ENCODE measurements at places on chromosomes 3 and 15.

GRCh38 chr15:97759363-97759762 is 201.1 kb upstream of the ARRDC4 start:
- no peak for DNase-seq

DNA sequence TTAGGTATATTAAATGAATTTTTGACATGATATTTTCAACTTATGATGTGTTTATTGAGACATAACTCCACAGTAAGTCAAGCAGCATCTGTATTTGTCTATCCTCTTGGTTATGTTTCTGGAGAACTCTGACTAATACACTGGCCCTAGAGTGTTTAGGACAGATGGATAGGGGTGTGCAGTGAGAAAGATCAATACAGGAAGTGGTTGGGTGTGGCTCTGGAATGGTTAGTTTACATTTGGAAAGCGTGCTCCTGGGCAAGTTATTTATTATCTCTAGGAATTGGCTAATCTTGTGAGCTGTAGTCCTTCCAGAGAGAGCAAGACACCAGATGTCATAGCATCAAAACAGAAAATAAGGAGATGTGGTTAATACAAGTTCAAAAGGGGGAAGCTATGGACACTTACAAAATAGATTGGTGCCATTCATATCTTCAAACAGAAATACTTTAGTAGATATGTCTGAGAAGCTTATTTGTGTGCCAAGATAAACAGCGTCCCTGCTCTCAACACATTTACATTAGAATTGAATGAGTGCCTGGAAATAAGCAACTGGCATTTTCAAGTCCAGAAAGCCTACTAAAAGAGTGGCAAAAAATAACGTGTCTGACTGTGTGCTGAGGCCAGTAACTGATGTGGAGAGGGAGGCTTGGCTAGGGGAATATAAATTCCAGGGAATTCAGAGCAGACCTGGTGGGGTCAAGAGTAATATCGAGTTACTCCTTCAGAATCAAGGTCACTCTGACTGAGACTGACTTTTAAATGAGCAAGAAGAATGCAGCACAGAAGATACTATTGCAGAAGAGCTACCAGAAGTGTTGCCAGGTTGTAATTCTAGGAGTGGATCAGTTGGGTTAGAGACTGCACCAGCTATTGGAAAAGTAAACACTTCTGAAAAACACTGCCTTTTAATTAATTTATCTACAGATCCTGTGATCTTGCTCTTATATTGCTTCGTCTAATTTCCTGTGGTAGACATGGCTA is 33.4 kb upstream of the PLAAT1 start:
- DNase-seq = peak; percentile 25

DNA sequence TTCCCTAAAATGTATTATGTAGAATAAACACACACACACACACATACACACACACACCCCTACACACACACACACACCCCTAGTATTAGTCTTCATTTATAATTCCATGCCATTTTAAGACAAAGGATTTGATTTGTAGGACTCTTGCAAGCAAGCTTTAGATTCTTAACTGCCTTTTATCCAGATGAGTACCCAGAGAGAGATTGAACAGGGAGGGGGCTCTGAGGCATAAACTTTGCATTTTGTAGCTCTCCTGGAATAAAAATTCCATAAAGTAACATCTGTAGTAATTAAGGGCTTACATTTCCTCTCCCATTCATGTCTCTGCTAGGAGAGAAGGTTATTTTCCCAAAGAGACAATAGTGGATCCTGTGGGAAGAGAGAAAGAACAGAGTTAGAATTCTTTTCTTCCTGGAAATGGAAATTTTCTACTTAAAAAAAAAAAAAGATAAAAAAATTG is 479.4 kb downstream of the RBMS3 start:
- DNase-seq = no peak

- DNase-seq = no peak
Observed at GRCh38 chr3:17182166-17182565, 297.4 kb downstream of the PLCL2 start.

DNA sequence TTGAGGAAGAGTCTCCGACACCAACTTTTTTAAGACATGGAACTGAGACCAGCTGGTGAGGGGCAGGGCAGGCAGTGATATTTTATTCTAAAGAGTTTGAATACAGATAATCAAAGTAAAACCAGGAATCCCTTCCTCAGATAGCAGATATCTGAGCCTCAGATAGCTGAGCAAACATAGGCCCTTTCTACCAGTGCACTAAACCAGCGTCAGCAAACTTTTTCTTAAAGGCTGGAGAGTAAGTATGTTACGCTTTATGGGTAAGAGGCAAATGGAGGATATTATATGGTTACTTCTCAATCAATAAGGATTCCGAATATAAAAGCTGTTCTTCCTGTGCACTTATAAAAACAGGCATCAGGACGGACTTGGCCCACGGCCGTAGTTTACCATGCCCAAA is 73.9 kb downstream of the WNT5A start:
- no peak for DNase-seq

- DNase-seq = no peak
Observed at GRCh38 chr3:188510366-188510765, 356.4 kb downstream of the LPP start.

DNA sequence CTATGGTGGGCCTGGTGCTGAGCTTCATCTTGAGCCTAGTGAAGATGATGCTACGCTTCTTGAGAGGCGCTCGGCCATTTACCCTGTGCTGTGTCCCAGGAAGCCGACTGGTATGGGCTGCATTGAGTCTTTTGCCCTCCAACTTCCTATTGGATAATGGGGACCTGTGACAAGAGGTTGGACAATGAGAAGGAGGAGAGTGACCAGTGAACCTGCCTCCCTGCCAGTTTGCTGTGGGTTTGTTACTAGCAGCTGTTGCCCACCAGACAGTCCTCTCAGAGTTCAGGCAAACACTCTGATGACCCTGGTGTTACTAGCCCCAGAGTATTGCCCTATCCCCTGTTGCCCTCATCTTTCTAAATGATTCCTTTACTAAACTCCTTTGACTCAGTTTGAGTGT is 99.6 kb upstream of the PFN2 start:
- no peak for DNase-seq

DNA sequence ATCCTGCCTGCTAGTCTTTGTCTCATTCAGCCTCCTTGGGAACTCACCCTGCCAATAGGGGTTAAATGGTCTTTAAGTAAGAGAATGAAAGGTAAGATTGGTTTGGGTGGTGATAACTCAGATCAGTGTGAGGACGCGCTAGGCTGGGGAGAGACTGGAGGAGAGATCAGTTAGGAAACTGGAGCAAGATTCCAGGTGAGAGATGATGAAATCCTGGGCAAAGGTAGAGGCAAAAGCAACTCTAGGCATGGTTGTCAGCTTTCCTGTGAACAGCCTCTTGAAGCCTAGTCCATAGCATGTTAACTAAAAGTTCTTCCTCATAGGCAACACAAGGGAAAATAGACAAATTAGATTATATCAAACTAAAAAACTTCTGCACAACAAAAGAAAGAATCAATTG is 145.2 kb upstream of the ANKRD28 start:
- DNase-seq = no peak

GRCh38 chr3:159830523-159831154 is 158.0 kb upstream of the IL12A start:
- DNase-seq = no peak

GRCh38 chr3:67154429-67154828 is 156.3 kb downstream of the KBTBD8 start:
- no peak for DNase-seq

GRCh38 chr15:88920186-88920891 is 7.2 kb upstream of the MFGE8 start:
- no peak for DNase-seq

DNA sequence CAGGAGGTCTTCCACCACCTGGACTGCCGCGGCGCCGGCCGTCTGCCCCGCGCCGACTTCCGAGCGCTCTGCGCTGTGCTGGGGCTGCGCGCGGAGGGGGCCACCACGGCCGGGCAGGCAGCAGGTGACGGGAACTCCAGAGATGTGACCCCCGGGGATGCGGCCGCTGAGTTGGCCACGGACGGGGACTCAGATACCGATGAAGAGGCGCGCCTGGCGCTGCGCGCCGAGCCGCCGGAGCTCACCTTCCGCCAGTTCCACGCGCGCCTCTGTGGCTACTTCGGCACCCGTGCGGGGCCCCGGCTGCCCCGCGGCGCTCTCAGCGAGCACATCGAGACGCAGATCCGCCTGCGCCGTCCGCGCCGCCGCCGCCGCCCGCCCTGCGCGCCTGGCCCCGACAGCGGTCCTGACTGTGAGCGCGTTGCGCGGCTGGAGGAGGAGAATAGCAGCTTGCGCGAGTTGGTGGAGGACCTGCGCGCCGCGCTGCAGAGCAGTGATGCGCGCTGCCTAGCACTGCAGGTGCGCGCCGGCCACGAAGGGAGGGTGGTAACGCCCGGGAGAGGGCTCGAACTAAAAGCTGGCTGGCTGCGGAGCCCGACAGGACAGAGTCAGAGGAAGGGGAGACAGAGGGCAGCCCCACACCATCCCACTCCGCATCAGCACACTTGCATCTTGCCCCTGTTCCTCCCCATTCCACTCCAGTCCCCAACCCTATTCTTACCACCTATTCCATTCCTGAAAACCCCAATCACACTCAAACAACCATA is 885 bp downstream of the EFCC1 start:
- DNase-seq = peak; percentile 38

DNA sequence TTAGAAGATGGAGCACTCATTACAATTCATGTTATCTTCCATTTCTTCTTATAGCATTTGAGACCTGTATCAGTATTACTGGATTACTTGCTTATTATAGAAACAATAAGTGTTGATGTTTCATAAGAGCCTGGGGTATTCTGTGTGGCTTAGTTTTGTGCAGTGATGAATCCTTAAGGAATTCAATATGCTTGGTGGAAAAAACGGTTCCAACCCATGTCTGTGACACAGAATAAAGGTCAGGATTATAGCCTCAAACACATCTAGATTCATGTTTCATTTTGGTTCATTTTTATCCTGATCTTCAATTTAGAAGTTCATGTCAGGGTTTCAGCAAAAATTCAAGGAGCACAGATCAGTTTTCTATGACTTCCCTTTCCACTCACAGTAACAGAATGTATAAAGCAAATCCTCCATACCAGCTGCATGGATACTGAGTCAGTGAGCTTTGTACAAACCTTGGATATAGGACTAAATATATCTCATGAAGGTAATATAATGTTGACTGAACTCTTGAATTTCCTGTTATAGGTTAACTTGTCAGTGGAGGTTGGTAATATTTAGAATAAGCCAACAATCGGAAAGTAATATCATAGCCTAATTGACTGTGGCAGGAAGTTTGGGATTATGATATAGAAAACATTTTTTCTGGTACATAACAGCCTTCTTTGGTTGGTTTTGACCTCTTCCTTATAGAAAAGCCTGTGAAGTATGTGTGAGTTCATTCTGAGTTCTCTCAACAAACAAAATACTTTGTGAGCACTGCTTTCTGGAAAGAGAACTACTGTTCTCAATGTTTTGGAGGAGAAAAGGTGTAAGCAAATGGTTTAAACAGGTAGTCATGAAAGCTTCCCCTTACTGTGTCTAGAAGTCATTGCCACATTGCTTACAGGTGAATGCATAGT is 218.2 kb upstream of the TPM1 start:
- no peak for DNase-seq

DNA sequence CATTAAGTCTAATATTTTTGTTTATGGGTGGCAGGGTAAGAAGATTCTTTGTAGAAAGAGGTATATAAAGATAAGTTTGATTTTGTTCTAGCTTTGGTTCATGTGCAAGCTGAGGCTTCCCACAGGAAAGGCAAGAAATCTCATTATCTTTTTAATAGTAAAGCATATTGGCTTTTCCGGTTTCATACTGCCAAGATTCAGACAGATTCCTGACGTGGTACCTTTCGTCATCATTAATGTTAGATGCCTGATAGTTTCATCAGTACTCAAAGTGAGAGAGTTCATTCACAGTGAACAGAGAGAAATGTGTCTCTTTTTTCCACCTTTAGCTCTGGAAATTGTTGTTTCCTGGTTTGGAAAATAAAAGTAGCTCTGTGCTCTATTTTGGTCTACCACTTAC is 16.5 kb downstream of the TPM1 start:
- no peak for DNase-seq

GRCh38 chr15:78149805-78150751 is 916 bp downstream of the IDH3A start:
- DNase-seq = peak; percentile 42

GRCh38 chr15:84755736-84756527 is 7.5 kb downstream of the ZNF592 start:
- no peak for DNase-seq

- no peak for DNase-seq
Observed at GRCh38 chr3:127100459-127101410, 92.2 kb upstream of the PRR23E start.

DNA sequence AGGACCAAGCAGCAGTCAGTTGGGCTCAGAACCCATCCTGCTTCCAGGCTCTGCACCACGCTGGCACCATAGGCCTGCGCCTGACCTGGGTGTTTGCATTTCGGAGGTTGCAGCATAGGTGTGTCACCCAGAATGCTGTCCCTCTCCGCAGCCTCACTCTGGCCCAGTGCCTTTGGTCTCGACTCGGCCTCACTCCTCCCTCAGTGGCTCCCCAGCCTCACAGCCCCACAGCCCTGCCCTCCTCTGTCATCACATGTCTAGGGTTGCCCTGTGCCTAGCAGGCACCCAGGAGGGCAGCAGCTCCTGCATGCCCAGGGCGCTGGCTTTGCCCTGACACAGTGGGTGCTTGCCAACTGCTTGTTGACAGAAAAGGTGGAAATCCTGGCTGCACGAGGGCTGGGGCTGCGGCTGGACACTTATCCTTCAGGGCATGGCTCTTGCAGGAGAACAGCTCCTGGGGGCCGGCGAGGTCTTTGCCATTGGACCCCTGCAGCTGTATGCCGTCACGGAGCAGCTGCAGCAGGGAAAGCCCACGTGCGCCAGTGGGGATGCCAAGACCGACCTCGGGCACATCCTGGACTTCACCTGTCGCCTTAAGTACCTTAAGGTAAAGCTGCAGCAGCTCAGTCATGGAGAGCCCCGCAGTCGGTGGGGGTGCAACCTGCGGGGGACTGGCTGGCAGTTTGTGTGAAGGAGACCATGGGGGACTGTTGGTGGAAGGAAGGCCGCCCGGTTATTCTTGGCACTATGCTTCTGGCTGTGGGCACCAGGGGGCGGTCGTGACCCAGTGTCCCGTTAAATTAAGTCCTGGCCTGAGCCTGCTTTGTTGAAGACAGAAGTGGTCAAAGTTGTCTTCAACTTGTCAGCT is 16.2 kb downstream of the NISCH start:
- DNase-seq = no peak

DNA sequence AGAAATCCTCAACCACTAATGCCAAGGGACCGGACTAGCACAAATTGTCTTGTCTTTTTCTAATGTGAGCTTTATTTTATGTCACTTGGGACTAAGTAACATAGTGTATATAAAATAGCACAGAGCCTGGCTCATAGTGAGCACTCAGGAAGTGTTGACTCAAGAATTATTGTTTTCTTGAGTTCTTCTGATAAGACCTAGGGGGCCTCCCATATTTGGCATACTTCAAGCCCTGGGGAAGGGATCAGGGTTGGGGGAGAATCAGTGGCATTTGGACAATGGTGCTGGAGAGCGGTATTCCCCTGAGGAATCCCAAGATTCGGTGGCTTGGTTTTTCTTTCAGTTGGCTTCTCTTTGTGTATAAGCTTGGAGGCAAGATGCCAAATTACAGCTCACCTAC is 19.4 kb downstream of the ZNF80 start:
- no peak for DNase-seq

GRCh38 chr3:171904829-171905228 is 61.7 kb downstream of the TMEM212 start:
- no peak for DNase-seq

Measured in NCI-H1105 (cell line).